NCI-H2029 (cell line): ENCODE measurements at places on chromosomes 5 and 9.
A peak's percentile ranks its signal among the peaks of the same experiment; 100 is the strongest.

DNA sequence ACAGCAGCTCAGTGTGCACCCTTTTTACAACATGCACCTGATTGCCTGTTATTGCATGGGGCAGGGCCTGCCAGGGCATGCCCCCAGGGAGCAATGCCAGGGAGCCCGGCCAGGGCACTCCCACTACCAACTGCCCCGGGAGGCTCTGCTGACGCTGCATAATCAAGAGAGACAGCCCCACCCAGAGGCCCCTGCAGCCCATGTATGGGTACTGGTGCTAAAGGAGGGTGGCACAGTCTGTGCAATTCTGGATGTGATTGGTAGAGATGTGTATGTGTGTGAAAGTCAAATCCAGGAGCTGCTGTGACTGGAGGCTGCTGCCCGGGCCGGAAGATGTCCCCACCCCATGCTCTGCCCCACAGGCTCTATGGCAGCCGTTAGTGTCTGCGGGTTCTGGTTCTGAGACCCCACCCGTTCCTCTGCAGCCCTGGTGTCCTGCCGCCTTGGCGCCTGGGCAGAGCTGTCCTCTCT, 3.9 kb upstream of the NEURL1B start:
- DNase-seq = no peak

GRCh38 chr5:31880449-31880848, 241.5 kb downstream of the PDZD2 start:
- no peak for DNase-seq

- no peak for DNase-seq
Observed at GRCh38 chr9:90975781-90976538, 174.3 kb downstream of the SYK start.

DNA sequence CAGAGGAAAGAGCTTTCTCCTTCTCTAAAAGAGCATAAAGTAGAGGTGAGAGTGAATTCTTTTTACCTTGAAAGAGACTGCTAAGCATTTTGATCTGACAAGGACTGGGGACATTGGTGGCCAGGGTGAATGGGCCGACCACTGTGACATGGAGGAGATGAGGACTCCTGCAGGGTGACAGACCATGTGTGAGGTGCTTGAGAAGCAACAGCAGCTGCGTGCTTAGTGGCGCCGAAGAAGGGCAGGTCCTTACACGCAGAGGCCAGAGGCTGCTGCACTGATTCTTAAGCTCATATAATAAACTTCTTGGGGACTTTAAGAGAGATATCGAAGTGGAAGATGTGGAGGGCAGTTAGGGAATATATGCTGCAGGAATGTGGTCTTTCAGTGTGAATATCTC, 8.7 kb upstream of the JAKMIP2 start:
- no peak for DNase-seq

DNA sequence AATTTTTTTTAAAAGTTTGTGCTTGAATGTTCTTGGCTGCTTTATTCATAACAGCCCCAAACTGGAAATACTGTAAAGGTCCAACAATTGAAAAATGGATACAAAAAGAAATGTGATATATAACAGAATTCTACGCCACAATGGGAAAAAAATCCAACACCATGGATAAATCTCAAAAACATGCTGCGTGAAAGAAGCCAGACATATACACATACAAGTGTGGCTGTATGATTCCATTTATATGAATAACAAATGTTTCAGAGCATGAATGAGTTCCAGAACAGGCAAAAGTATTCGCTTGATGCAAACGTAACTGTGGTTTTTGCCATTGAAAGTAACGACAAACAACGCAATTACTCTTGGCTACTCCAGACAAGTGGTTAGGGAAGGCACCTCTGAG, 7.2 kb upstream of the SFXN1 start:
- no peak for DNase-seq

DNA sequence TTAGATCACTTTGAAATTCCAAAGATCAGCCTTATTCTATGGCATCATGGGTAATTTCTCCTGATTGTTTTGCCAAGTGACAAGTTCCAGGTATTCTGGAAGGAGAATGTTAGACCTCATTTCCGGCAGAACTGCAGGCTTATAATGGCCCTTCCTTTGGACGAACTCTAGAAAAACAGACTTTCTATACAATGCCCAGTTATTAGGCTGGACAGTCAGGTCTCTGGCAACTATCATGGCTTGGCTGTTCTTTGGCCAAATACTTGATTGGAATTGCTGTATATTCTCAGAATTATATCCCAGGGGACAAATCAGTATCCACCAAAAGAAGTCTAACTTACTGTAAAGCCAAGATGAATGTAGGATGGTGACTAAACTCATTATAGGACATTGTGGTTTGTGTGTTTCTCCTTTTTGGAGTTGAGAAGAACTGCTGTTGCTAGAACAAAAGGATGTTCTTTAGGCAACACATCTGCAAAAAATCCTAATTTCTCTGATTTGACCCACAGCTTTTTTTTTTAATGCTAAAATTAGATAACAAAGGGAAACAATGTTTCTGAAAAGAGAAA, 69.0 kb downstream of the ADAMTSL1 start:
- no peak for DNase-seq

GRCh38 chr5:87278590-87279100, 11.0 kb downstream of the RASA1 start:
- DNase-seq = no peak

DNA sequence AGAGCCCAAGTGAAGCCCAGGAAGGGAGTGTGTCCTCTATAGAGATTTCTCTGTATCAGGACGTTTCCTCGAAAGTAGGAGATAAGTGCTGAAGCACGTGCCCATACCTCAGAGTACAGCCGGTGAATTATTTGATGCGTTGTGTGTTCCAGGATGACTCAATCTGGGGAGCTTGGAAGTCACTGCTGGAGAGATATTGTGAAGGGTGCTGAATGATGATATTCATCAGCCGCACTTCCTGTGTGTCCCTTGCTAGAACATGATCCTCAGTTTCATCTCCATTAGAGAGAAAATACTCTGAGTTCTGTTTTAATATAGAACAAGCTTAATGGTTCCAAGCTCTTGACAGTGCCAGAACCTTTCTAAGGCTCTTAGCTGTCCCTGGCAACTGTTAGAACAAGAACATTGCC, 402.3 kb upstream of the ADAMTSL1 start:
- no peak for DNase-seq

DNA sequence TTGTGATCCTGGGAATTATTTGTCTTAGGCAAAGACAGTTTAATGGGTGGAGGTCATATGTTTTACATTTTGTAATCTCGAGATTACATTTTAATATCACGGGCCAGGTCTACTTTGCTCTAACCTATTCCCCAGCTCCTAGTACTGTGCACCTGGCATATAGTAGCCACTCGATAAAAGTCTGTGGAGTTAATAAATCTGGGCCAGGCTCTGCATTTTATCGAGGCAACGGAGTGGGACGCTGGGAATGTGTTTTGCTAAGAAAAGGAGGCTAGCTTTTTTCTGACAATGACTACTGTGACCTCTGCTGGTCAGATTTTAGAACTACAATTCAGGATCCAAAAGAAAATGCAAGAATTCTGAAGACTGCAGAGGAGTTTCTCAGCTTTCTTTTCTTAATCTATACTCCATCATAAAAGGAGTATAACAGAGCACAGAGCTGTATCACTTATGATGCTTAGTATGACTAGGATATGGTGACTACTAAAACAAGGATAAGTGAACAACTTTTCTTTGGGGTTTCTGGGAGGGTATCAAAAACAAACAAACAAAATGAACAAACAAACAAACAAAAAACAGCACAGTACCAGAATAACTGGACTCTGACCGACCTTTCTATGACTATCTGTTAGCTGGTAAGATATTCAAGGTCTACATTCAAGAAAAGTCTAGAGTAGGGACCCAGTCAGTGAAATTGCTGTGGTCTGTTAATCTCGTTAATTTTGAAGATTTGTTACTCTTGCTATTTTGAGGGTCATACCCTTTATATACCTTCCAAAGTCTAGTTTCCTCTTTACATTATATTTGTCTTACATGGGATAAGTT, 46.1 kb upstream of the CER1 start:
- DNase-seq = no peak

- no peak for DNase-seq
Observed at GRCh38 chr5:164742025-164742424, 1236.6 kb downstream of the MAT2B start.

GRCh38 chr9:92706218-92706940, 36.4 kb upstream of the IPPK start:
- DNase-seq = peak; percentile 6

DNA sequence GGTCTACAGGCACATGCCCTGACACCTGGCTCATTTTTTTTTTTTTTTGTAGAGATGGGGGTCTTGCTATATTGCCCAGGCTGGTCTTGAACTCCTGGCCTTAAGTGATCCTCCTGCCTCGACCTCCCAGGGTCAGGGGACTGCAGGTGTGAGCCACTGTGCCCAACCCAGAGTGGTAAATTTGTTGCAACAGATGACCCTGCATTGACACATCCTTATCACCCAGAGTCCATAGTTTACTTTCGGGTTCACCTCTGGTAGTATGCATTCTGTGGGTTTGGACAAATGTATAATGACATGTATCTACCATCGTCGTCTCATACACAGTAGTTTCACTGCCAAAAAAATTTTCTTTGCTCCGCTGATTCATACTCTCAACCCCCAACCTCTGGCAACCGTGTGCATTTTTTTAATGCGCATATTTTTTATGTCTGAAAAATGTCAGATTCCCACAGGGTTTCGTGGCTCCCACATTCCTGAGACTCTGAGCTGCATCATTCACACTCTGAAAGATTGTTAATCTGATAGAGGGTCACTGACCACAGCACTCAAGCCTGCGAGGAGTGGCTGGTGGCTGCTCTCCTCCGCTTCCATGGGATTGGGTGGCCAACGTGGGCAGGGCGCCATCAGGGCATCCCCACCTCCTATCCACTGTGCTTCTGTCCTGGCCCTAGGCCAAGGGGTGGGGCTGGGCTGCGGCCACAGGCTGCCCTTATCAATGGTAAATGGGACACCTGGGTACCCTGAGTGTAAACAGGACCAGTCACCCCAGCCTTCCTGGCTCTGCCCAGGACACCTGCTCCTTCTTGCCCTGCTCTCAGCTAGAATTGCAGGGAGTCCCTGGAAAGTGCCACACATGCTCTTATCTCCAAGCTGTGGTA, 9.6 kb downstream of the NDST1 start:
- peak; percentile 60 for DNase-seq

- DNase-seq = no peak
Observed at GRCh38 chr5:14242871-14243383, 99.8 kb downstream of the TRIO start.

DNA sequence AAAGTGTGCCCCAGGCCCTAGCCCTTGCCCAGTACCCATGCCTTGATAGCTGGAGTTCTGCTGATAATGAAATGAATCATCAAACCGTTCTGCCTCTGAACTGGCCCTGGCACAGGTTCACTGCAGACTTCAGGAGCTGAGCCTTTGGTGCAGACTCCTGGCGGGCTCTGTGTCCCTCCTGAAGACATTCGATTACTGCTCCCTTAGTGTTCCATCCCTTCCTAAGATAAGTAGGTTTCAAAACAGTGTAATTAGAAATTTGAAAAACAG, 97.2 kb downstream of the MVB12B start:
- no peak for DNase-seq
